ENCODE measurements at places on chromosomes 11 and 22. TPM values are rescaled to one million over a fixed set of nuclear protein-coding genes. Genes with fewer than 3 reads are reported as not detected.
A peak's percentile ranks its signal among the peaks of the same experiment; 100 is the strongest.

The DEFB108B gene
- total RNA-seq, result not detected

The MRGPRF gene
- total RNA-seq, result not detected

The SLC43A1 gene
- 1.2 TPM for total RNA-seq

DNA sequence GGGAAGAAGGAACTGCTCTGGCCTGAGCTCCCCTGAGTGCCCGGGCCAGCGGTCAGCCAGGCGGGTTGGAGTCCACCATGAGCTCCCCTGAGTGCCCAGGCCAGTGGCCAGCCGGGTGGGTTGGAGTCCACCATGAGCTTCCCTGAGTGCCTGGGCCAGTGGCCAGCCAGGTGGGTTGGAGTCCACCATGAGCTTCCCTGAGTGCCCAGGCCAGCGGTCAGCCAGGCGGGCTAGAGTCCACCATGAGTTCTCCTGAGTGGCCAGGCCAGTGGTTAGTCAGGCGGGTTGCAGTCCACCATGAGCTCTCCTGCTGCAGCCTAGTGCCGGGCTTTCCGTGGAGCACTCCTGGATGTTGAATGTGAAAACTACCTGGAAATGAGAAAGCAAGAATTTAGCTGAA lies 844.0 kb downstream of the TBC1D22A start:
- no peak for DNase-seq

- peak; percentile 29 for DNase-seq
Measured at GRCh38 chr22:39170825-39171622, 18.5 kb upstream of the CBX7 start.

The CSKMT gene
- 3.6 TPM for total RNA-seq

The MMP27 gene
- total RNA-seq, result not detected

The MRGPRX3 gene
- total RNA-seq, result not detected

The CASP1 gene
- 8.3 TPM for total RNA-seq

DNA sequence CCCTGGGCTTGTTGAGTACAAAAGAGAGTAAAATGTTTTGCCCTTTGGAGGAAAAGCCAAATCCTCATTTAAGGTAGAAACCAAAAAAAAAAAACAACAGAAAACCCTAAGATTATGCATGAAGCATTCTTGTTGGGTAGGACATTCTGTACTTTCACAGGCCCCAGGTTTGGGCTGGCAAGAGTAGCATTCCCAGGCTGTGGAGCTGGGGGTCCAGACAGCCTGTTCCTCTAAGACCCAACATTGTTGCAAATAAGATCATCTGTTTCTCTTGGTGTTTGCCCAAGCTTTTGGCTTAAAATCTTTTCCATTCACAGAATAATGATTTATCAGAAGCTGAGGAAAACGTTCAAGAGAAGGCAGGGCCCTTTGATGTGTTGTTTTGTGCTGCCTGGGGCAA lies 123.8 kb downstream of the MICAL2 start:
- DNase-seq, result no peak

DNA sequence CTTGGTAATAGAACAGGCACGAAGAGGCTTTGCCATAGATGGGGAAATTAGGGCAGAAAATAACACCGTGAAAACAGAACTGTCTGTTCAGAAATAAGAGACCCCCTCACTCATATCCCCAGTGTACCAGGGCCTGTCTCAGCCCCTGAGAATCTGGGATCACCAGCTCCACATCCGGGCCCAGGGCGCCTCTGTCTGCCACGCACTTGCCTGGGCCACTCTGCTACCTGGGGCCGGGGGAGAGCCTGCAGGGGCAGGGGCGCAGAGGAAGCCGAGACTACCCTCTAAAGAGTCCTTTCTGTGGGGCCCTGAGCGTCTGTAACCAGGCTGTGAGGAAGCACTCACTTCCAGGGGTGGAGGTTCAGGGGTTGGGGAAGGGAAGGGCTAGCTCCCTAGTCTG lies 19.8 kb downstream of the NECTIN1 start:
- DNase-seq, result no peak

DNA sequence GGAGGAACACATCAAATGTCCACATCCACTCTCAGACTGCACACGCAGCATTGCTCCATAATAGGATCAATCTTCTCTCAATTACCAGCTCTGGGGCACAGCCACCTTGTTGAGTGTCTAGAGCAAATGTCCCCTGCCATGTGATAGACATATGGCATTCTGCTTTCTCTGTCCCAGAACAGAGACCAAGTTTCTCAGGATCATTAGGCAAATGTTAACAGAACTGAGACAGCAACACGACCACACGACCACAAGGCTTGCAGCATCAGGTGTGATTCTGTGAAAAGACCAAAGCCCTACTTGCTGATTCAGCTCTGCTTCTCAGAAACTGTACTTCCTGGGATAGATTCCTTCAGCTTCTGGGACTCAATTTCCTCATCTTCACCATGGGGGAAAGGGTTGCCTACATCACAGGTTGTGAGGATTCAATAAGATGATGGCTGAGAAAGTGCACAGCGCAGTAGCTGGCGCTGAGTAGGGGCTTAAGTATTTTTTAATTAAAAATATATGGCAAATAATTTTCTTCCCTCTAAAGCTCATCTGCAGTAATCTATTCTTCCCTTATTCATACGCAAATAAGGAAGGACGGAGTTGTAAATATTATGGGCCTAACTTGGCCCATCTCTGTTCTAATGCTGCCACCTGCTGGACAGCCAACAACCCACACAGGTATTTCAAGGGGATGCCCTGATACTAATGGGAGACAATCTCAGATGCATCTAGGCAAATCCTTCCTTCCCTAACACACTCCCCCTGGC lies 54.3 kb upstream of the USP47 start:
- DNase-seq, result peak; percentile 41

GRCh38 chr11:70593446-70593983 lies 195.2 kb downstream of the CTTN start:
- no peak for DNase-seq

DNA sequence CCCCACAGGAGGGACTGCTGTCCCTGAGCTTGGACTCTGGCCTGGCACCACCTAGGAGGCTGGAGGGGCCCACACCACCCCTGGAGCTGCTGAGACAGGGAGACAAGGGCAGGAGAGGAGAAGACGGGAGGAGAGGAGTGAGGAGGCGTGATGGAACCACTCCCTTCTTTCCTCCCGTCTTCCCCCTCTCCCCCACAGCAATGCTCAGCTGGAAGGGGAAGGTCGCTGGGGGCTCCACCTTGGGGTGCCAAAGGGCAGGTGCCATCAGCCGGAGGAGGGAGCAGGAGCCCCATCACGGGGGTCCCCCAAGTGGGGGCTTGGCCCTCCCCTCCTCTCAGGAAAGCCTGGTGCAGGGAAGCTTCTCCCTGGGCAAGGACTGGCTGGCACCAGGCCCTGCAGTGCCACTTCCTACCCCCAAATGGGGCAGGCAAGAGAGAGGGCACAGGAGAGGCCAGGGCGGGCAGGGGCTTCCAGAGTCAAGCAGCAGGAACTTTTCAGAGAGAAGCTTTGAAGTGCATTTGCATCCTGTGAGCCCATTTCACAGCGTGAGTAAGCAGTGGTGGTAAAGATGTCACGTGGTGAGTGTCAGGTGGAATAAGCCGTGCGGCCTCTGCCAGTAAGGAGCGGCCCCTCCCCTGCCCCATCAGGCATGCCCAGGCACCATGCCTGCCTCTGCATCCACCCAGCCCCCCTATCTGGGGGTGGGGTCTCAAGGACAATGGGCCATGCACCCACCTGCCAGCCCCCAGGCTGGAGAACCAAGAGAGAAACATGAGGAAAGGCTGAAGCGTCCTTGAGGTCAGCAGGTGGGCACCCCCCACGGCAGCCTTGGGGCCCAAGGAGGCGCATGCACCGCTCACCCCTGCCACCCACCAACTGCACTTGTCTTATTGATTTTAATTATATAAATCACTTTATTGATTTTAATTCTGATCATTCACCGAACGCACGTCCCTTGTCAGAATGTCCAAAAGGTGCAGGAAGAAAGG lies 4.9 kb downstream of the IGF2 start:
- DNase-seq, result no peak

- DNase-seq, result no peak
Measured at GRCh38 chr22:41047801-41048211, 44.6 kb upstream of the EP300 start.

GRCh38 chr22:37328017-37328416 lies 45.7 kb downstream of the CYTH4 start:
- DNase-seq, result peak; percentile 83

DNA sequence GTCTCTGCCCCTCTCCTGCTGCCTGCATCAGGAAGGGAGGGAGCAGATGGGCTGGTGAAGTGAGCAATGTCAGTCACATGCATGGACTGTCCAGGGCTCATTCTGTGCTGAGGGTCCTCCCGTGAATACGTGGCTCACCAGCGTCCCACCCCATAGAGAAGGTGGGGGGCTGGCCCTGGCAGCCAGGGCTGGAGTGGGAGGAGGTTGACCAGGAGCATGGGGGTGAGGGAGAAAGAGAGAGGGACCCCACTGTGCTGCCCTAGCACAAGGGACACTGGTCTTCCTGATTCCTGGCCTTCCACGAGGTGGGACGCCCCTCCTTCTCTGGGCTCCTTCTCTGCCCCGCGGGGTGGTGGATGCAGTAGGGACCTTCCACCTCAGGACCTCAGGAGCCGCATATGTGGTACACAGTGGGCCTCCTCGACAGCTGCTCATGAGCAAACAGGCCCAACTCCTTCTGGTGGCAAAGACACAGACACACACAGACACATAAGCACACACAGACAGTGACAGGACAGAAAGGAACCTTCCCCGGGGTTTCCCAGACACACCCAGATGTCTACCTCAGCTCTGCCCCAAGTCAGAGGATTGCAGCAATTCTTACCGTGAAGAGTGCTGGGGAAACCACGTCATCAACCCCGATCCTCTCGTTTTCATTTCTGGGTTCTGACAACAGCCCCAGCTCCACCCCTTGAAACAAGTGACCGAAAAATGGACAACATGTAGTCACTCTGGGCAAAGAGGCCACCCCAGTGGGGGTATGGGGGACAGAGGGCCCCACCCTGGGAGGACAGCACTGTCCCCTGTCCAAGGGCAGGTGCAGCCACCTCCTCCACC lies 3.6 kb upstream of the APOBEC3A start:
- peak; percentile 8 for DNase-seq

GRCh38 chr11:93735627-93736026 lies 5.7 kb downstream of the TAF1D start:
- no peak for DNase-seq

DNA sequence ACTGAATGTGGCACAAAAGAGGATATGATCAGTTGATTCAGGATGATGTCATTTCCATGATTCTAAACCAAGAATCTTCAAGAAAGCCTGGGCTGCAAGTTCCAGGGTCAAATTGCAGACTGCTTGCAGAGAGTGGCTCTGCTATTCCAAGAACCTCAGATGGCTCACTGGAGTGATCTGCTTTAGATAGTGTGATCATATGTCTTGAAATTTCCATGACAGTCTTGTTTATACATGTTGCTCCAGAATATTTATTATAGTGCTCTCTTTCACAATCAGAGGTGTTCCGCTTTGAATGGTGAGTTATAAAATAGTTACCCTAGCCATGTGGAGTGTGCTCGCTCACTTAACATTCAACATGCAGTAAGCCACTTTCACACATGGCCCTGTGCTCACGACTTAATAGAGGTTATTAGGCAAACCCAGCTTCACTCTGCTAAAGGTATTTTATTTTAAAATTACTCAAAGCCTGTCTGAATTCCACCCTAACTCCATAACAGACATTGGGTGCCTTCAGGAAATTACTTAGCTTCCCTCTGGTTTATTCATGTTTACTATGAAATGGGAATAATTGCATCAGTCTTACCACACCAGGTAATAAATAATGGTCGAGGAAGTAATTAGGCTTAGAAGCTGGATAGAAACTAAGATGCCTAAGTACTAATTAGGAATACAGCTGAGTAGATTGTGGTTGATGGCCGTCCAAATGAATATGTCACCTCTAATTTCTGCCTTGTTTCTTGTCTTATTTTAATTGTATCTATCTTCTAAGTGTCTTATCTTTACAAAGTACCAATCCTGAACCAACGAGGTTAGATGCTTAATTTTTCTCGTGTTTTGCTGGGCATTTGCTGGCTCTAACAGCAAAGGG lies 187.9 kb downstream of the ETS1 start:
- peak; percentile 28 for DNase-seq

DNA sequence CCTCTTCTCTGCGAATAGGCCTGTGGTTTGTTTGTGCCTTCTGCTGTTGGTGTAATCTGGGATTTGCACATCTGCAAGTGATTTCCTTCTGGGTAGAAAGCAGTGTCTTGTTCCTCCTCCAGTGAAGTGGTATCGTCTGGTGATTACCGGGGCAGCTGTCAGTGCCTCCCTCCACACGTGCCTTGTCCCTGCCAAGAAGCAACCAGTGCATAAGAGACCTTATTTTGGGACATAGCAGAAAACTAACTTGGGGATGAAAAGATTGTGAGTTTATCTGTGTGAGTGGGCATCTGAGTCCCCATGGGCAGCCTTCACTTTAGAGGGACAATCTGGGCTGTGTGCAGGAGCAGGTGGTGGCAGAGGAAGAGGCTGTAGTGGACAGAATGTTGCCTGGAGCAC lies 71.5 kb upstream of the SORL1-AS1 start:
- no peak for DNase-seq

DNA sequence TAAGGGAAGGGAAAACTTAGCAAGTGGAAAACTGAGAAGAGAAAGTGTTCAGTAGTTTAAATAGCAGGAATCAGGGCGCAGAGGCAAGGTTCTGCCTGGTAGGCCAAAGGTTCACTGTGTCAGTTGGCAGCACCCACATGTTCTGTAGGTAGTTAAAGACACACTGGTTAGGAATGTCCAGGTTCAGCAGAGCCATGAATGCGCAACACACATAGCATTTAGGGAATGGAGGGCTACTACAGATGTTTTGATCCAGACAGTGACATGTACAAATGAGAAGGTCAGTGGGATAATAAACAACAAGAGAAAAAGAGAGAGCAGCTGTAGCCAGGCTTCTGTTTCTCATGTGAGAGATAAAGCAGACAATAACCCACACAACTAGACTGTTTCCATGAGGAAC lies 56.2 kb upstream of the ARHGAP42 start:
- peak; percentile 40 for DNase-seq

The ISX gene
- total RNA-seq, result not detected

- no peak for DNase-seq
Measured at GRCh38 chr22:43407591-43407990, 4.2 kb upstream of the MPPED1 start.

- no peak for DNase-seq
Measured at GRCh38 chr11:116335078-116335477, 437.7 kb downstream of the BUD13 start.

GRCh38 chr11:34323601-34324000 lies 34.2 kb downstream of the ABTB2 start:
- peak; percentile 49 for DNase-seq

- DNase-seq, result no peak
Measured at GRCh38 chr11:14073849-14074476, 111.4 kb downstream of the SPON1 start.

The OR8H1 gene
- not detected for total RNA-seq
